ENCODE measurements at places on chromosomes 4 and X.

GRCh38 chr4:142984871-142985585 lies 138.9 kb upstream of the INPP4B start:
- DNase-seq = no peak

DNA sequence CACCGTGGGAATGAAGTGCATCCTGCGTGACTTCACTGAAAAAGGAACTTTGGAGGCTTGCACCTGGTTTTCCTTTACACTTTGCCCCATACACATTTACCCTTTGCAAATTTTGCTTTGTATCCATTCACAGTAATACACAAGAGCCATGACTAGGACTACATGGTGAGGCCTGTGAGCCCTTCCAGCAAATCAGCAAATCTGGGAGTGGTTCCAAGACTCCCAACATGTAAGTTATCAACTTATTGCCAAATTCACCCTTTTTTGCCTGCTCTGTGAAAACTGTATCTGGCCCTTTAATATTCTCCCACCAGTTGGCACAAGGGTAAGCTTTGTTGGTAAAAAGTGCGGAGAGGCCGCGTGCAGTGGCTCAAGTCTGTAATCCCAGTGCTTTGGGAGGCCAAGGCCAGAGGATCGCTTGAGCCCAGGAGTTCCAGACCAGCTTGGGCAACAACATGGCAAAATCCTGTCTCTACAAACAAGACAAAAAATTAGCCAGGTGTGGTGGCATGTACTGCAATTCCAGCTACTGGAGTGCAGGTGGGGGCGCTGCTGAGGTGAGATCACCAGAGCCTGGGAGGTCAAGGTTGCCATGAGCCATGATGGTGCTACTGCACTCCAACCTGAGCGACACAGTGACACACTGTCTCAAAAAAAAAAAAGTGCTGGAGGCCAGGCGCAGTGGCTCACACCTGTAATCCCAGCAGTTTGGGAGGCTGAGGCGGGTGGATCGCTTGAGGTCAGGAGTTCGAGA lies 5.0 kb downstream of the PRMT9 start:
- DNase-seq = no peak

GRCh38 chr4:95522682-95523530 lies 25.9 kb downstream of the UNC5C start:
- no peak for DNase-seq

- no peak for DNase-seq
These were observed 29.4 kb downstream of the DTHD1 start for GRCh38 chr4:36310793-36311192.
